Endothelial cell of umbilical vein (primary cell): ENCODE measurements at places on chromosomes 7 and 10. TPM values are rescaled to one million over a fixed set of nuclear protein-coding genes. Genes with fewer than 3 reads are reported as not detected.
A peak's percentile ranks its signal among the peaks of the same experiment; 100 is the strongest.

DNA sequence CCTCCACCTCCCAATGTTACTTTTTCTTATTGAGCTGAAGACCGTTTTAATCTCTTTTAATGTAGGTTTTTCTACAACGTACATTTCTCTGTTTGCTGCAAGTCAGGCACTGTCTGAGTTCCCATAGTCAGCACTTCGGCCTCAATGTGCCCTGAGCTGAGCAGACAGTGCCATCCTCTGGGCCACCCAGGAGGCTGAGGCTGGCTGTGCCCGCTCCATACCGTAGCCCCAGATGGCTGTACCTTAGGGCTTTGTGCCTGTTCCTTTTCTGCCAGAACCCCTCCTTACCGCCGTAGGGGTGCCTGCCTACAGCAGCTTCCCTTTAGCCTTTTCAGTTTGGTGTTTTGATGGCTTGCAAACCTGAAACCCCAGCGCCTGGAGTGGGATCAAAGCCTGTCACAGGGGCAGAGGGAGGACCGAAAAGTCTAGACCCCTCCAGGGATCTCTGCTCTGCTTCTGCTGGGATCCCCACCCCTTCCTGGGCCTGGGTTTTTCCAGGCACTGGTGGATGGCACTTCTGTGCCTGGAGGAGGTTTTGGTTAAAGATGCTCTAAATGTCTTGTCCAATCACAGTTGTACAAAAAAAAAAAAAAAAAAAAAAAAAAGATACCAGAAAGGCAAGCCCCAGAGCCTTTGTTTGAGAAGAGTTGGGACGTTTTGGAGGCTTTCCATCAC lies 9.0 kb downstream of the AGAP3 start:
- no peak for DNase-seq

GRCh38 chr10:67621834-67622233 lies 74.2 kb downstream of the CTNNA3 start:
- DNase-seq = no peak

- no peak for DNase-seq
Observed at GRCh38 chr7:78218051-78218450, 419.5 kb downstream of the PHTF2 start.

GRCh38 chr7:159146084-159146858 lies 1.6 kb upstream of the VIPR2 start:
- no peak for DNase-seq

RASSF4 gene
- 4.6 and 7.6 TPM in 2 replicates for total RNA-seq

PLEKHS1 gene
- total RNA-seq = not detected in 2 replicates

- DNase-seq = no peak
Observed at GRCh38 chr10:71132321-71132810, 80.0 kb upstream of the UNC5B start.

DNA sequence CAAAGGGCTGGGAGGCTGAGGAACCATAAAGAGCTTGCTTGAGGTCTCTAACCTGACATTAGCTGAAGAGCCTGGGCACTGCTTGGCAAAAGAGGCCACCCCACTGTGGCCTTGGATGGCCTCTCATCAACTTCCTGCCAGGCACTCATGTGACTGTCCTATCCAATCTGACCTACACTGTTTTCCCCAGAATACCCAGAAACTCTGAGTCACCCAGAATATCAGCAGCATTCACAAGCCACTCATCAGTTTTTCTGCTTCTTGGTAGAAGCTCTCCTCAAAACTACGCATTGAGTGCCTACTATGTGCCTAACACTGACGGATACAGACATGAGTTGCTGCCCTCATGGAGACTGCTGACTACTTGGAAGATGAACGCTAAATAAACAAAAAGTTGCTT lies 4.1 kb upstream of the NT5C2 start:
- peak; percentile 87 for DNase-seq

FGFR2 gene
- not detected in 2 replicates for total RNA-seq

GPR15LG gene
- total RNA-seq = not detected in 2 replicates

MACROH2A2 gene
- not detected in 2 replicates for total RNA-seq

UNC5B gene
- total RNA-seq = 2.5 and 5.4 TPM in 2 replicates

PRKAR2B gene
- total RNA-seq = 37.6 and 39.8 TPM in 2 replicates

- DNase-seq = no peak
Observed at GRCh38 chr10:97520978-97521761, 22.4 kb downstream of the UBTD1 start.

DNA sequence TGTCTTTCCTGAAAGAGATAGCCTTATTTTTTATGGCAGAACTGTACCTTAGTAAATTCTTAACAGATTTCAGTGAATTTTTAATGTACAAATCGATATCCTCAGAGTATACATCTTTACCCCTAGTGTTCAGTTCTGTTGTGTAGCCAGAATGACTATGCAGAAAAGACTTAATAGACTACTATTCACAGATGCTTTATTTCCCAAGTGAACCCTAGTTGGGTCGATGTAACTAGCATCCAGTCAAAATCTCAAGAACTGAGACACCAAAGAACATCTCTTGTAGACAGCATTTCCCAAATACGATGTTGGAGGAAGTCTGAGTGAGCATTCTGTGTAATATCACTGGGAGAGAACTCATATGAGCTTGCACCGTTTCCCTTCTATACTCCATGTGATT lies 1.5 kb downstream of the AKR1C3 start:
- no peak for DNase-seq

DNA sequence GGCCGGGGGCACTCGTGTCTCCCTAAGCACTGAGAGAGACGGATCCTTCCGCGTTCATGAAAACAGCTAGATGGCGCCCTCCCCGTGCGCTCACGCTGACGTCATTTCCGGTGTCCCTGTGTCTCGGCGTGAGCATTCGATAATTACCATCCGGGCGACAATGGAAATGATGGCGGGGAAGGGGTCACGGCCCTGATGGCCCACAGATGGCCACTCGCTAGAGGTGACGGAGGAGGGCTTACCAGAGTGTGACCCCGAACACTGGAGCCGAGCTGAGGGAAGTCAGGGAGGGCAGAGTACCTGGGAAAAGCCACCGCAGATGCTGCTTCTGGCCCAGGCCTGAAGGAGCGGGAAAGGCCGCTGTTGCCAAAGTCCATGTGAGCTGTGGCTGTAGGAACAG lies 222.9 kb downstream of the TCERG1L start:
- no peak for DNase-seq

CTTNBP2 gene
- 0.25 and 0.35 TPM in 2 replicates for total RNA-seq

OR2A1 gene
- not detected in 2 replicates for total RNA-seq

ZNF804B gene
- total RNA-seq = not detected in 2 replicates

DNA sequence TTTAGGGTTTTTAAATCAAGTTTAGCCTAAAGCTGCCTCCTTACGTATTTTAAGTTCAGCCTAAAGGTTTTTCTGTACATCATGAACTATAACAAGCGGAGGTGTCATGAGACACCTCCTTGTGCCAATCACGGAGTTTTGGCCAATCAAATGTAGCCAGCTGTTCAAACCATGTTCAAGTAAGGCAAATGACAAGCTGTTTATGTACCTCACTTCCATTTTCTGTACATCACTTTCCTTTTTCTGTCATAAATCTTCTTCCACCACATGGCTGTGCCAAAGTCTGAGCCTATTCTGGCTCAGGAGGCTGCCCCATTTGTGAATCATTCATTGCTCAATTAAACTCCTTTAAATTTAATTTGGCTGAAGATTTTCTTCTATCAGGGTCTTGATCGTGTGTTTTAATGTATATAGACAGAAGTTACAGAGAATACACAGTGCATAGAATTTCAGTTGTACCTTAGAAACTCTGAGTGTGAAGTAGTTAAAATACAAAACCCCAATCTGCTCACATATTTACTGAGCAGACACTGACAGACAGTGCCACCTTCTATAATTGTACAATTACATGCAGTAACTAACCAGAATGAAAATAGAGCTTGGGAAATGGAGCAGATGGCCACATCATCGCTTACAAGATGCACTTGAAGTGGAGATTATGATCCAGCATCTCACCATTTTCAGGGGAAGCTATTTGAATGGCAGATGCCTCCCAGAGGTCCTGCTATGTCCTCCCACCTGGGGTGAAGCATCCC lies 76.9 kb upstream of the LANCL2 start:
- DNase-seq = no peak

DNA sequence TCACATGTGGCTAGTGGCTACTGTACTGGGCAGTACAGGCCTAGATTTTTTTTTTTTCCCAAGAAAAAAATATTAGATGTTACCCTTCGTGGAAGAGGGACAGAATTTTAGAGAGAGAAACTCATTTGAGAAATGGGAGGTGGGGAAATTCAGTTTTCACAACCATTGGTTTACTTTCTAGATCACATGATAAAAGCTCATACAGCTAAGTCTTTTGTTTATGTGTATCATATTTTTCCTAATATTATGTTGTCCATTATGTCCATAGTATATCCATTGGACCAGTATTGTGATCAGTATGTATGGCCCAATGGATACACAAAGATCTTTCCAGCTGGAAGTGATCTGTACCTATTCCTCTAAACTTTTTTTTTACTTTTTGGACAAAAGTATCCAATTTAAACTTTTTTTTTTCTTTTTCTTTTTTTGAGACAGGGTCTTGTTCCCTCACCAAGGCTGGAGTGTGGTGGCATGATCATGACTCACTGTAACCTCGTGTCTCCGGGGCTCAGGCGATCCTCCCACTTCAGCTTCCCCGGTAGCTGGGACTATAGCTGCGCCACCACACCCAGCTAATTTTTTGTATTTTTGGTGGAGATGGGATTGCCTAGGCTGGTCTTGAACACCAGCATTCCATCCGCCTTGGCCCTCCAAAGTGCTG lies 4.1 kb downstream of the CALU start:
- DNase-seq = no peak

GRCh38 chr7:76133839-76134238 lies 67.9 kb upstream of the SRRM3 start:
- DNase-seq = no peak

KIF11 gene
- 42.6 and 42.8 TPM in 2 replicates for total RNA-seq

DNA sequence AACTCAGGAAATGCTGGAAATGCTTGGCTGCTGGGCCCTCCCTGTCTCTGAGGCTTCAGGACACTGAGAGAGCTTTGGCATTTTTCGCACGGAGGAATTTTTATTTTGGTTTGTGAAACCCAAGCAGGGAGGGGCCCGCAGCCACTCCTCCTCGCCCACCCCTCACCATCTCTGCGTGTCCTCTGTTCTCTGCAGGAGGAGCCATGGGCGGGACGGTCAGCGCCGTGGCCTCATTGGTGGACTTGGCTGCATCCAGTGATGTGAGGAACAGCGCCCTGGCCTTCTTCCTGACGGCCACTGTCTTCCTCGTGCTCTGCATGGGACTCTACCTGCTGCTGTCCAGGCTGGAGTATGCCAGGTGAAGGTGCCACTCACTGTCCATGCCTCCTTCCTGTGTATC lies 36.8 kb downstream of the SLC29A3 start:
- no peak for DNase-seq

- DNase-seq = no peak
Observed at GRCh38 chr10:71647526-71648253, 71.9 kb downstream of the C10orf105 start.

DNA sequence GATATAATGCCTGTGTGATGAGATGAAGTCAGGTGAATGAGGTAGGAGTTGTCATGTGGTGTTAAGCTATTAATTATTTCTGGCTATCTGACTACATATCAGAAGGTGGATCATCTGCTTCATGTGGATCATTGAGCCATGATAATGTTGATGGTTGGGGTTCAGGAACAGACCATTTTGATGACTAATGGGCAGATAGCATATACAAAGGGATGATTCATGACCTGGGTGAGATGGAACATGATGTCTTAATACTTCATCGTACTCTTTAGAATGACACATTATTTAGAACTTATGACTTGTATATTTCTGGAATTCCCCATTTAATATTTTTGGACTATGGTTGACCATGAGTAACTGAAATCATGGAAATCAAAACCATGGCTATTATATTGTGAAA lies 155.1 kb downstream of the OR13A1 start:
- DNase-seq = peak; percentile 6

- peak; percentile 53 for DNase-seq
Observed at GRCh38 chr7:93055543-93056107, 62.2 kb downstream of the SAMD9 start.

HHEX gene
- total RNA-seq = 109 and 110 TPM in 2 replicates

- no peak for DNase-seq
Observed at GRCh38 chr7:137873524-137873923, 26.8 kb upstream of the DGKI start.

DNA sequence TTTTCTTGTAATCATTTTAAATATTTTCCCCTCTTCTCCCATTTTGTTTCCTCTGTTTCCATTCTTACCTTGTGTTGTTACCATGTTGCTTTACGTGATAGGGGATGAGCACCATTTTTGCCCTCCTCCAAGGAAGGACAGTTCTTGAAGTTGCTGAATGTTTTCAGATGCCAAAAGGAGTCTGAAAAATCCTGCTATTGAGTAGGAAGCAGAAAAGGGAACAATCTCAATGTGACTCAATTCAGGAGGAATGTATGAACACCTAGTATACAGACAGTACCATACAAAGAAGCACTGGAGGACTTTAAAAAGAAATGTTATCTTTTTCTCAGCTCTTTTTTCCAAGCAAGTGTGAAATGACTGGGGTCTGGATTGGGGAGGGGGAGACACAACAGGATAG lies 5.1 kb upstream of the NAMPT start:
- no peak for DNase-seq

ZNF786 gene
- 5.4 and 5.9 TPM in 2 replicates for total RNA-seq

DNA sequence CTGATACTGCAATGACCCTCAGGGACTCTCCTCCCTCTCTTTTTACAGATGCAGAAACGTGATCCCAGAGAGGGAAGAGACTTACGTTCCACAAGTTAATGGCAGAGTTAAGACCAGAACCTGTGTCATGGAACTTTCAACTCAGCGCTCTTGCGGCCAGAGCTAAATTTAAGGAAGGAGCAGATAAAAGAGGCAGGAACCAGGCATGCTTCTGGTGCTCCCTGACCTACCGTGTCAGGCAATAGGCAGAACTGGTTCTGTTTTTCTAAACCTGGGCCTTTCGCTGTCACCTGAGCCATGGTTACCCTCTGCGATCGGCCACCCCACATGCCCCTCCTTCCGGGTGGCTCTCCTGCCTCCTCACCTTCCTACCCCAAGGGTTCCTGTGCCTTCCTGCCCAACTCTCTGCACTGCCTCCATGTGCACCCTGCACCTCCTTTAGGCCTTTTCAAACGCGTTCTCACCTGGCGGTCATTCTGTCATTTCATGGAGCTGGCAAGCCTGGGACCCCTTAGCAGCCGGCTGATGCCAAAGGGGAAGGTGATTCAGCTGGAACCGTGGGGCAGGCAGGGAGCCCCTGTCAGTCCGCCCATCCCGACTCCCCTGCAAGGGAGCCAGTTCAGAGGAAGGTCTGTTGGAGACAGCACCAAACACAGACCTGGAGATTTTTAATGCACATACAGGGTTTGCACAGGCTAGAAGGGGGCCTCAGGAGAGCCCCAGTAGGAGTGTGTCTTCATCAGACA lies 7.7 kb upstream of the GBX1 start:
- DNase-seq = no peak
